ENCODE measurements at places on chromosomes 2 and 18.

- no peak overlapping the region for H3K4me3 ChIP-seq
- H3K27me3 ChIP-seq, result no peaks in the 10 kb centered on the region
- H3K27ac ChIP-seq, result no peak overlapping the region
- no peaks in the 10 kb centered on the region for H3K36me3 ChIP-seq
Measured at GRCh38 chr18:31736630-31737029, 24.1 kb downstream of the SLC25A52 start.

DNA sequence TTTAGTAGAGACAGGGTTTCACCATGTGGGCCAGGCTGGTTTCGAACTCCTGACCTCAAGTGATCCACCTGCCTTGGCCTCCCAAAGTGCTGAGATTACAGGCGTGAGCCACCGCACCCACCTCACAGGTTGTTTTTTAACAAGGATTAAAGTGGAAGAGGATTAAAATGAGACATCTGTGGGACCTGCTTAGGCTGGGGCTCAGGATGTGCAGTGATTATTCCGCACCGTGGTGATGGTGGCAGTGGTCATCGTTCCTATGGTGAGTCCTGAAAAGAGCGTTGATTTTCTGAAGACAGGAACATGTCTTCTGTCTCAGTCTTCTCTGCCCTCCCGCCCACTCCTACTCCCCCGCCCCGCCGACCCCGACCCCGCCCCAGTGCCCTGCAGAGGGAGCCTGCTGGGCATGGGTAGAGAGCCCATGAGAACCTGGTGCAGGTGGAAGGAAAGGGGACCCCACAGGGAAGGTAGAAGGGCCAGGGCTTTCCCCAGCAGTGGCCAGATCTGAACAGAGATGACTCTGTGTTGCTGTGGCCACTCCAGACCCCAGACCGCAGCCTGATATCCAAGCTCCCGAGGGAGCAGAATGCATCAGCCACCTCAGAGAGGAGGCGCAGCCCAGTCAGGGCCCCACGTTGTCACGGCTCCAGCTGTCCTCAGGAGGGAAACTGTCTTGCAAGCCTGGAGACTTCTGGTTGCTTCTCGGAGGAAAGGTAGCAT is 34.5 kb upstream of the FOSL2 start:
- H3K36me3 ChIP-seq, result no peaks in the 10 kb centered on the region
- no peaks in the 10 kb centered on the region for H3K27me3 ChIP-seq
- H3K27ac ChIP-seq, result no peak overlapping the region
- H3K4me3 ChIP-seq, result no peak overlapping the region

GRCh38 chr2:66212749-66213148 is 222.2 kb upstream of the MEIS1 start:
- no peak overlapping the region for H3K27ac ChIP-seq
- no peak overlapping the region for H3K4me3 ChIP-seq
- H3K27me3 ChIP-seq, result no peaks in the 10 kb centered on the region

DNA sequence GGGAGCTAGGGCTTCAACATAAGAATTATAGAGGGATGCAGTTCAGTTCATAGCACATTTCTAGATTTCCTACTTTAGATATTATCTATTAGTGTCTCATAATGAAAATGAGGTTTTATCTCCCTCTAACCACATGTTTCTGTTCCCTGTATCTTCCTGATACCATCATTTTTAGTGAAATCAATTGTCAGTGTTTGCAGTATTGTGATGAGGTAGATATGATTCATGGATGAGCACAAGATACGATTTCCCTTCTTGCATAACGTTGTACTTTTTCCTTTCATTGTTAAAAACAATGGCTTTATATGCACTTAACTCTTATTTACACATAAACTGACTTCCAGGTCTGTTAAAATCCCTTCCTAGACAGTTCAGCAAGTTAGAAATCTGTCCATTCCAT is 211.4 kb downstream of the ZBTB7C start:
- H3K4me3 ChIP-seq, result no peak overlapping the region
- DNase-seq, result no peak
- no peaks in the 10 kb centered on the region for H3K36me3 ChIP-seq
- H3K27me3 ChIP-seq, result no peaks in the 10 kb centered on the region
- H3K4me1 ChIP-seq, result peaks cover 26% of the 10 kb centered on the region
- H3K27ac ChIP-seq, result no peak overlapping the region

- no peaks in the 10 kb centered on the region for H3K4me1 ChIP-seq
- peak overlapping the region; percentile 90 for H3K4me3 ChIP-seq
- no peak overlapping the region for H3K27ac ChIP-seq
- H3K27me3 ChIP-seq, result no peaks in the 10 kb centered on the region
- H3K36me3 ChIP-seq, result no peaks in the 10 kb centered on the region
Measured at GRCh38 chr18:658947-659533, 1.6 kb downstream of the TYMS start.

GRCh38 chr18:24922491-24922890 is 429.5 kb downstream of the ZNF521 start:
- H3K4me3 ChIP-seq, result no peak overlapping the region
- no peaks in the 10 kb centered on the region for H3K36me3 ChIP-seq
- no peak for DNase-seq
- no peak overlapping the region for H3K27ac ChIP-seq

DNA sequence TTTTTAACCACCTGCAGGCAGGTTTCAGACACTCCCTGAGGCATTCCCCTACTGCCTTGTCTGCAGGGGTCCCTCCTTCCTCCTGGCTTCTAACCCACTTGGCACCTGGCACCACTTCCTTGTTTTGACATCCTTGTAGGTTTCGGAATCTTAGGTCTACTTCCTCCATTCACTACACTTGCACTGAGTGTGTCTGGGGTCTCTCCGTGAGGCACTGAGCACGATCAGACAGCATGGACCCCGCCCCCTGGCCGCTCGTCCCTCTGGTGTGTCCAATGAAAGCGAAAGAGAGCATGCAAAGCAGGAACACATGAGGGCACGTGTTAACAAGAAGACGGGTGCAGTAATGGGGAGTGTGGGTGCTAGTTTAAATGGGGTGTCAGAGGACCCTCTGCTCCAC is 63.8 kb downstream of the HAUS1 start:
- peak overlapping the region; percentile 36 for H3K4me3 ChIP-seq
- H3K36me3 ChIP-seq, result no peaks in the 10 kb centered on the region
- H3K4me1 ChIP-seq, result no peaks in the 10 kb centered on the region
- no peaks in the 10 kb centered on the region for H3K27me3 ChIP-seq
- no peak overlapping the region for H3K27ac ChIP-seq
- DNase-seq, result no peak

GRCh38 chr2:40101131-40101575 is 322.1 kb upstream of the THUMPD2 start:
- no peak overlapping the region for H3K4me3 ChIP-seq
- no peaks in the 10 kb centered on the region for H3K27me3 ChIP-seq
- H3K36me3 ChIP-seq, result no peaks in the 10 kb centered on the region
- H3K27ac ChIP-seq, result no peak overlapping the region

DNA sequence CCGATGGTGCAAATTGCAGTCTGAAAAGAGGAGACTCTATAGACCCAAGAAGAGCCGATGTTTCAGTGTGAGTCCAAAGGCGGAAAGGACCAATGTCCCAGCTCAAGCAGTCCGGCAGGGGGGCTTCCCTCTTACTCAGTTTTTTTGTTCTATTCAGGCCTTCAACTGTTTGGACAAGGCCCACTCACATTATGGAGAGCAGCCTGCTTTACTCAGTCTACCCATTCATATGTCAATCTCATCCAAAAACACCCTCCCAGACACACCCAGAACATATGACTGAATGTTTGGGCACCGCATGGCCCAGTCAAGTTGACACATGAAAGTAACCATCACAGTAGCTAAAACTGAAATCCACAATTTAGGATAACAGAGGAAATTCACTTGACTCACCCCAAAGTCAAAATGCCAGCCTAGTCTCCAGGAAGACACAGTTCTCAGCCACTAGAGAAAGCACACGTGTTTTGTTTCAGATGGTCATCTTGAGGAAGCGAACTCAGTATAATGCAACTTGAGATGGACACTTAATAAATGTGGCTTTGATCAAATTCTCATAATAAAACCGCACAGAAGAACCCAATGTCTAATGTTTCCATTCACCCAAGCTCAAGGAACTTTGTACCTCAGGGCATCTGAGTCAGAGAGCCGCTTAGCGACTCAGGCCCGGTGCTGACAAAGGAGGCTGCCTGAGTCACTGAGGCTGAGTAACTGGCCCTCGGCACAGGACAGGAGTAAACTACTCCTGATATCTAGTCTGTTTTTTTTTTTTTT is 2.4 kb downstream of the FHL2 start:
- peaks cover 45% of the 10 kb centered on the region for H3K4me1 ChIP-seq
- peak overlapping the region; percentile 99 for H3K4me3 ChIP-seq
- H3K36me3 ChIP-seq, result no peaks in the 10 kb centered on the region
- DNase-seq, result peak; percentile 33
- no peak overlapping the region for H3K27ac ChIP-seq

GRCh38 chr2:135743860-135744259 is 2.2 kb downstream of the UBXN4 start:
- no peak for DNase-seq
- H3K27ac ChIP-seq, result no peak overlapping the region
- H3K27me3 ChIP-seq, result no peaks in the 10 kb centered on the region

DNA sequence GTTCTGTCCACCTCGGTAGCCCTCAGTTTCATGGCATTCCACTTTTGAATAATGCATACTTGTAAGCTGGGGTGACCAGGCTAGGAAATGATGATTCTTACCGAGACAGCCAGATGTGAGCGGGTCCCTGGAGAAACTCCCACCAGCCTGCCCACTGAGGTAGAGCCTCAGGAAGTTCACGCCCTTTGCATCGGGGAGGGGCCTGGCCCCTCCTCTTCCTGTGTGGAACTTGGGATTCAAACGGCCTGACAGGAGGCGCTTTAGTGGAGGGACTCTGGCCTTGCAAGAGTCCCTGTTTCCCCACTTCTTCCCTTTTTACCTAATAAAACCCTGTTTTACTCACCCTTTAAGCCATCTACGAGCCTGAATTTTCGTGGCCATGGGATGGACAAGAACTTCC is 44.6 kb downstream of the MRO start:
- no peak overlapping the region for H3K27ac ChIP-seq
- no peaks in the 10 kb centered on the region for H3K4me1 ChIP-seq
- no peaks in the 10 kb centered on the region for H3K27me3 ChIP-seq
- no peak for DNase-seq
- H3K36me3 ChIP-seq, result no peaks in the 10 kb centered on the region

- H3K4me3 ChIP-seq, result no peak overlapping the region
- H3K4me1 ChIP-seq, result no peaks in the 10 kb centered on the region
- DNase-seq, result no peak
- H3K27ac ChIP-seq, result no peak overlapping the region
- H3K36me3 ChIP-seq, result no peaks in the 10 kb centered on the region
Measured at GRCh38 chr2:150850641-150851040, 363.2 kb upstream of the RND3 start.

DNA sequence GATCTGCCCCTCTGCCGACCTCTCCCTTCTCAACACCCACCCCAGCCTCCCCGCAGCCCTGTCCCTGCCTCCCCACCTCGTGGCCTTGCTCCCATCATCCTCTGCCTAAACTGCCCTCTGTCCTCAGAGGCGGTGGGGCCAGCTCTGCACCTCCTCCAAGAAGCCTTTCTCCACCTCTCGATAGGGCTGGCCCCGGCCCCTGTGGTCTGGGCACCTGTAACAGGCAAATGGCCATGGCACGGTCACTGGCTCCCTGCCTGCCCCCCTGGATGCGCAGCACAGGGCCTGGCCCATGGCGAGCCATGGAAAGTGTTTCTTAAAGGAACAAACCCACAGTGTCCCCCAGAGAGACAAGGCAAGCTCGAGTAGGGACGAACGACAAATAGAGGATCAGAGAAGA is 42.0 kb downstream of the MYO7B start:
- H3K27me3 ChIP-seq, result no peaks in the 10 kb centered on the region
- no peak overlapping the region for H3K4me3 ChIP-seq
- no peak for DNase-seq
- H3K4me1 ChIP-seq, result peaks cover 10% of the 10 kb centered on the region

- H3K27me3 ChIP-seq, result no peaks in the 10 kb centered on the region
- H3K36me3 ChIP-seq, result no peaks in the 10 kb centered on the region
- no peaks in the 10 kb centered on the region for H3K4me1 ChIP-seq
- no peak for DNase-seq
- H3K27ac ChIP-seq, result no peak overlapping the region
- no peak overlapping the region for H3K4me3 ChIP-seq
Measured at GRCh38 chr18:13635046-13635445, 91.3 kb downstream of the FAM210A start.

DNA sequence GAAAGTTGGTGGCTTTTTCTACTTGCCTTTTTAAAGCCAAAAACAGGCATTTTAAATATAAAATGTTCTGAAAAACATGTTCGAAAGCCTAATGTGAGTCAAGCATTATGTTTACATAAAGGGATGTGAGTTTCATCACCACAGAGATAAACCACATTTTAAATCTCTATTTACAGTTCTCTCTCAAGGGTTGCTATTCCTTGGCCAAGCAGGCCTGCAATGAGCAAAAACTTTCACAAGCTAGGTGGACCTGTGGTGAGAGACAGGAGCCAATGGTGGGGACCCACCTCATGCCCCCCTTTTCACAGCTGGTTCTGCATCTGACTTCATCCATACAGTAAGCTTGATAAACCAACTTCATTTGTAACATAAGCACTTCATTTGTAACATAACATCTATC is 65.1 kb downstream of the CUL3 start:
- H3K4me1 ChIP-seq, result peaks cover 44% of the 10 kb centered on the region
- H3K4me3 ChIP-seq, result no peak overlapping the region
- no peaks in the 10 kb centered on the region for H3K27me3 ChIP-seq
- peak overlapping the region; percentile 54 for H3K27ac ChIP-seq

- H3K4me1 ChIP-seq, result peaks cover 42% of the 10 kb centered on the region
- peaks cover 33% of the 10 kb centered on the region for H3K36me3 ChIP-seq
- H3K27me3 ChIP-seq, result no peaks in the 10 kb centered on the region
- H3K4me3 ChIP-seq, result no peak overlapping the region
Measured at GRCh38 chr2:27431395-27431794, 3.0 kb downstream of the NRBP1 start.

DNA sequence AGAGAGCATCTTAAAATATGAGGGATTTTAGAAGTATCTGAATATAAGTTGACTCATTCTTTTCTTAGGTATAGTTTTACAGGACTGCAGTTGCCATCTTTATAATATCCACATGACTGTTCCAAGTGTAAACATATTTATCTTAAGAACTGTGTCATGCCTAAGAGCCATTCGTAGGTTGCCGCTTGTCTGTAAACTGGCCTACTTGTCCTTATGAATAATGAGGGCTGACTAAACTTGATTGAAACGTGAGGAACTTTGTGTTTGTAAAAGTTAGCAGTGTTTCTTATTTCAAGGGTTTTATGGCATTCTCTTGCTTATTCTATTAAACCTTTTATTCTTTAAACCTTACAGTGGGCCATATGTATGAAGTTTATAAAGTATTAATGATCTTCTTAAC is 99.6 kb downstream of the MAP3K20 start:
- no peak overlapping the region for H3K27ac ChIP-seq
- H3K36me3 ChIP-seq, result no peaks in the 10 kb centered on the region
- H3K27me3 ChIP-seq, result no peaks in the 10 kb centered on the region
- no peak overlapping the region for H3K4me3 ChIP-seq
- no peaks in the 10 kb centered on the region for H3K4me1 ChIP-seq

DNA sequence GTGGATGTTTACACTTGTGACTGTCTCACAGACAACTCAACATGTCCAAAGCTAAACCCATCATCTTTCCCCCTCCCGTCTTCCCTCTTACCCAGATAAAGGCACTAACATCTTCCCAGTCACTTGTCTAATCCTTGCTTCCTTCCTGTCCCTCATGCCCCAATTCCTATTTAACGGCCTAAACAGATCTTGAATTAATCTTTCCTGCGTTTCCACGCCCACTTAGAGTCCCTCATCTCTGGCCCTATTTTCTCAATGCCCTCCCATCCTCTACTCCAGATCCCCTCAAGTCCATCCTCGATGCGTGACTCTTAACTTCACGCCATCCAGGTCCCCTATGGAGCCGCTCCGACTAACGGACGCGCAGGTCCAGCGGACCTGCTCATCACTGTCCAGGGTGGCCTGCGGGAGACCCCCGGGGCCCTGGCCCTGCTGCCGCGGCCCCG is 682 bp upstream of the SCLY start:
- H3K4me3 ChIP-seq, result peak overlapping the region; percentile 80
- H3K4me1 ChIP-seq, result peaks cover 6% of the 10 kb centered on the region
- DNase-seq, result no peak

- DNase-seq, result no peak
- no peaks in the 10 kb centered on the region for H3K4me1 ChIP-seq
- H3K27ac ChIP-seq, result no peak overlapping the region
- H3K27me3 ChIP-seq, result no peaks in the 10 kb centered on the region
Measured at GRCh38 chr2:126995621-126996377, 97.1 kb downstream of the TEX51 start.
